ENCODE measurements at places on chromosomes 6 and 20. TPM values are rescaled to one million over a fixed set of nuclear protein-coding genes. Genes with fewer than 3 reads are reported as not detected.

Gene LAMA2
- 0.53 TPM for total RNA-seq

Gene KDM1B
- total RNA-seq, result 9.1 TPM

Gene PRR18
- not detected for total RNA-seq

Gene C4A
- total RNA-seq, result 5.7 TPM

Gene SLC26A8
- total RNA-seq, result not detected

Gene ZKSCAN3
- 6.5 TPM for total RNA-seq

Gene FUT9
- total RNA-seq, result not detected

Gene HRH3
- not detected for total RNA-seq

Gene POM121L2
- total RNA-seq, result not detected

Gene FAXC
- total RNA-seq, result 0.38 TPM

Gene EYS
- not detected for total RNA-seq

Gene DCDC2
- total RNA-seq, result not detected

Gene SLC23A2
- 14.1 TPM for total RNA-seq

Gene ARG1
- total RNA-seq, result not detected

Gene BPIFB1
- not detected for total RNA-seq

Gene FOXC1
- 0.08 TPM for total RNA-seq

Gene CALHM4
- total RNA-seq, result not detected

Gene SAMD3
- total RNA-seq, result 79.7 TPM

Gene CST2
- not detected for total RNA-seq

Gene ZFP57
- total RNA-seq, result not detected

Gene ADGB
- not detected for total RNA-seq

Gene PTCRA
- total RNA-seq, result not detected

Gene TRIM31
- total RNA-seq, result not detected

Gene MYT1
- total RNA-seq, result not detected

Gene TRDN
- not detected for total RNA-seq

Gene PSORS1C2
- total RNA-seq, result not detected

Gene TRIM10
- total RNA-seq, result 0.08 TPM

Gene HTR1E
- not detected for total RNA-seq

Gene UNC5CL
- 2.3 TPM for total RNA-seq

Gene RBM24
- not detected for total RNA-seq
